Gastroesophageal sphincter (tissue), 4 donors: ENCODE measurements at places on chromosomes 5 and 9. TPM values are rescaled to one million over a fixed set of nuclear protein-coding genes. Genes with fewer than 3 reads are reported as not detected.

- no peaks in the 10 kb centered on the region for H3K27me3 ChIP-seq
- H3K4me3 ChIP-seq: no peak overlapping the region
- no peak for ATAC-seq
- no peak overlapping the region for H3K27ac ChIP-seq
- H3K4me1 ChIP-seq: peaks cover 24% of the 10 kb centered on the region
Observed at GRCh38 chr9:4833781-4834560, 41.2 kb downstream of the RCL1 start.

GRCh38 chr5:77937015-77937908 is 161.1 kb upstream of the TBCA start:
- no peak for ATAC-seq
- no peak overlapping the region for H3K4me3 ChIP-seq
- no peaks in the 10 kb centered on the region for H3K36me3 ChIP-seq

- no peak for ATAC-seq
- no peak overlapping the region for H3K4me3 ChIP-seq
- H3K27me3 ChIP-seq: peaks cover 10% of the 10 kb centered on the region
- H3K27ac ChIP-seq: no peak overlapping the region
Observed at GRCh38 chr9:34876096-34876495, 82.0 kb upstream of the PHF24 start.

DNA sequence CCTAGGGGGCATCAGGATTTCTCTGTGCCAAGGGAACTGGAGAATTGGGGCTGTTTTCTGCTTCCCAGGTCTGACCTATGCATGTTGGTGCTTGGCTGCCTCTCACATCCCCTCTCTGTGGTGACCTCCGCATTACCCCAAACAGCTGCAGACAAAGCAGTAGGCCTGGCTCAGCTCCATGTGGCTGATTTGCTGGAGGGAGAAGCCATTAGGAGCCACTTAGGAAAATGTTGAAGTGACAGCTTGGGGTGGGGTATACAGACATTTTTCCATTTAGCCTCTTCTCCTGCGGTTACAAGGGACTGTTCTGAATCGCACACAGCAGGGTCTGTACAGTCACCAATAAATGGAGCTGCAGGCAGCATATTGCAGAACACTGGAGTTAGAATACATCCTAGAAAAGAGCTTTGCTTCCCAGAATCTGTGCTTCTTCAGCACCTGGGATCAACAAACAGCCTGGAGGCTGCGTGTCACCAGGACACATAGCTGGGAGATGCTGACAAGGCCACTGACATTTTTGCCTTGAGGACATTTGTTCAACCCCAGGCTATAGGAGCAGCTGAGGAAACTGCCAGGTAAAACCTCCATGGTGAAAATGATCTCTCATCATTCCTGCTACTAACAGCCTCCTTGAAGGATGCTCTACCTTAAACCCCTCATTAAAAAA is 335.3 kb downstream of the DIRAS2 start:
- H3K36me3 ChIP-seq: no peaks in the 10 kb centered on the region
- no peak for ATAC-seq
- H3K27me3 ChIP-seq: peaks cover 17% of the 10 kb centered on the region

DNA sequence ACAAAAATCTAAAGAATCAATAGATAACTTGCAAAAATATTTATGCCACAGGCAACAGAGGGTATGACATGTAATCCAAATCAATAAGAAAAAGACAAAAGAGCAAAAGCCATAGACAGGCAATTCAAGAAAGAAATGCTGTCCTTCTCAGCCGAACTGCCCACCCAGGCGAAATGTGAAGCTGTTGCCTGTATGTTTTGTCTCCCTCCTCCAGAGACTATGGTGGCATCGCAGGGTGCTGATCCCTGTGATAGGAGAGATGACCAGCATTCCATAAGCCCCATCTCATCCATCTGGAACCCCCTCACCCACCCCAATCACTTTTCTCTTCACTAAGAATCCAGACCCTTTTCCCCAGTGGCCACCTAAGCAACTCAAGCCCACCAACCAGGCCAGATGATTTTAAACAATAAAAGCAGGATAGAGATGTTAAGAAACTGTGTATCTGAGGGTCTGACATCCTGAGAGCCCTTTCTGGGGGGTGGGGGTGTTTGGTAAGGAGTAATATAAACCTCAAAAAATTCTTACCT is 5.3 kb upstream of the ACSL6 start:
- H3K36me3 ChIP-seq: no peaks in the 10 kb centered on the region
- no peaks in the 10 kb centered on the region for H3K4me1 ChIP-seq
- no peak overlapping the region for H3K4me3 ChIP-seq
- ATAC-seq: no peak
- peaks cover 32% of the 10 kb centered on the region for H3K27me3 ChIP-seq
- no peak overlapping the region for H3K27ac ChIP-seq

GRCh38 chr5:116900793-116901192 is 326.2 kb upstream of the SEMA6A start:
- H3K36me3 ChIP-seq: no peaks in the 10 kb centered on the region
- no peaks in the 10 kb centered on the region for H3K27me3 ChIP-seq
- no peak overlapping the region for H3K4me3 ChIP-seq
- no peak overlapping the region for H3K27ac ChIP-seq
- ATAC-seq: no peak

GRCh38 chr9:90647843-90648242 is 5.2 kb upstream of the DIRAS2 start:
- H3K36me3 ChIP-seq: no peaks in the 10 kb centered on the region
- peaks cover 69% of the 10 kb centered on the region for H3K27me3 ChIP-seq
- no peaks in the 10 kb centered on the region for H3K4me1 ChIP-seq
- no peak overlapping the region for H3K4me3 ChIP-seq

DNA sequence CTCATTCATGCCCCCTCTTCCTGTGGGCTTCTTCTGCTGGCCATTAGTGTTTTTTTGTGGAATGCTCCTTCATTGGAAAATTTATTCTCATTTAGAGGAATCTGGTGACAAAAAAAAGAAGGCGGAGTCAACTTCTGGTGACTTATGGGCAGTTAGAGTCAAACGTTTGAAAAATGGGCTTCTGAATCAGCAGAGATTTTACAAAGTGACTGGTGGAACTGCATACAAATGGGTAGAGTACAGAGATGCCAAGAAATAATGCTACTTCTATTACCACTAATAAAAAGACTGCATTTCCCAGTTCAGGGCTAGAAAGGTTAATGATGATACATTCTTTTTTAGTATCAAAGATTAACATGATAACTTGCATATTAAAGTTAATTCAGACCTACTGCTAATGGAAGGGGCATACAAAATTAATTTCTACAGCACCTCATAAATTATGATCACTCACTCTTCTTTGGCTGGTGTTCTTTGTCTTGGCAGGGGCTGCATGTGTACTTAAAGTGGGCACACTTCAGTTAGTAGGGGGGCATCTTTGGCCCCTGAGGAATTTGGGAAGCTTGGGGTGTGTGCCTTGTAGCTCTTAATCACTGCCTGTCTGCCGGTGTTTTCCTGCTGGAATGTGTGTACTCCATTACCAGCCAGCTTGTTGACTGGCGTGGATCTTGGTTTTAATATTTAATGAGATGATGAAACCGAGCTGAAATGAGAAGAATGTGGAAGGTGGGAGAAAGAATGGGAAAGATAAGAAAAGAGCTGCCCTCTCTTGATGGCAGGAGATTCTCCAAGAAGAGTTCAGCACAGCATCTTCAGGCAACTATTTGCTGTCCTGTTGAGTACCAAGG is 148.9 kb downstream of the DOCK2 start:
- H3K27ac ChIP-seq: no peak overlapping the region
- H3K36me3 ChIP-seq: no peaks in the 10 kb centered on the region
- H3K4me3 ChIP-seq: no peak overlapping the region

DNA sequence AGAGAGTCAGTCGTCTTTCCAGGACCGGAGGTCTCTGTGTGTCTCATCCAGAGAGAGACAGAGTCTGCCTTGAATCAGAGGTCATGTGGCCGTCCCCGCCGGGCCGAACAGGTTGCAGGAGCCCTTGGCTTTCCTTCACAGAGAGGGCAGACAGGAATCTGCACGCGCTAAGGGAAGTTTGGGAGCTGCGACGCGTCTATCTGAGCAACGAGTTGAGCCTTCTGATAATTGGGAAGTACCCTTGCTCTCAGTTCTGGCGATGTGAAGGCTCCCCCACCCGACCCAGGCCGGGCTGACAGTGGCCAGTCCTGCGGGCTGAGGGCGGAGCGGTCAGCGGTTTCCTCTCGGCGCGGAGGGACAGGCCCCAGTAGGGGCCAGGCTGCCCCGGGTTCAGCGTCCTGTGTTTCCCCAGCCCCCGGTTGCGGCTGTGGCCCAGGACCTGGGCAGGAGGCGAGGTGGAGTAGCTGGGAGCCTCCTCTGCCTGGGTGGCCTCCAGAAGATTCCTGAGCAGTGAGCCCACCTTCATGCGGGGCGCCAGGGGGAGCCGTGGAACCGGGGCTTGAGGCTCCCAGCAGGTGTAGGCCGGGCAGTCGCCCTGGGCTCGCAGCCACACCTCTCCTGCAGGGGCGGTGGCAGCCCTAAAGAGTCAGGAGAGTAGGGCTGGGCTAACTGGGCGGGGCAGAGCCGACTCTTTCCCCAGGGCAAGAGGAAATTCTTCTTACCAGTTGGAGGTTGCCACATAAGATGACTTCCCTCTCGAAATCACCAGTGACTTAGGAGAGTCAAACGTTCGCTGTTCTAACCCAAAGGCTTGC is 13.9 kb downstream of the NR2F1 start:
- H3K4me3 ChIP-seq: no peak overlapping the region
- H3K27ac ChIP-seq: no peak overlapping the region
- H3K36me3 ChIP-seq: peaks cover 30% of the 10 kb centered on the region
- no peaks in the 10 kb centered on the region for H3K4me1 ChIP-seq
- H3K27me3 ChIP-seq: peaks cover 14% of the 10 kb centered on the region
- peak; percentile 20 for ATAC-seq

DNA sequence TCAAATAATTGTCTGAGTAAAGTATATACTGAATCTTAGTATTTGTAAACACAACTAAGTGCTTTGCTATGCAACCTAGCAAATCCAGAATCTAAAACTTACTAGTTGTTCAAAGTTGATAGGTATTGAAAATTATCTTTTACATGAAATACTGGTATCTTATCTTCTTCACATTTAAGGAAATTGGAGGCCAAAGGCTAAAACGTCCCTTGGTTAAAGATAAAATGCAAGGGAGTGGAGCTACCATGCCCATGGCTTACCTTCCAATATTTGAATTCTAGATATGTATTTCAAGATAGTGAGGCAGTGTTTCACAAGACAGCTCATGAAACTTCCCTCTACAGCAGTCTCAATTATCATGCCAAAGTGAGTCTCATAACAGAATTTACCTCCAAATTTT is 373.5 kb downstream of the KIAA0825 start:
- H3K4me3 ChIP-seq: no peak overlapping the region
- ATAC-seq: no peak
- H3K27me3 ChIP-seq: no peaks in the 10 kb centered on the region
- H3K27ac ChIP-seq: no peak overlapping the region
- peaks cover 8% of the 10 kb centered on the region for H3K4me1 ChIP-seq

DNA sequence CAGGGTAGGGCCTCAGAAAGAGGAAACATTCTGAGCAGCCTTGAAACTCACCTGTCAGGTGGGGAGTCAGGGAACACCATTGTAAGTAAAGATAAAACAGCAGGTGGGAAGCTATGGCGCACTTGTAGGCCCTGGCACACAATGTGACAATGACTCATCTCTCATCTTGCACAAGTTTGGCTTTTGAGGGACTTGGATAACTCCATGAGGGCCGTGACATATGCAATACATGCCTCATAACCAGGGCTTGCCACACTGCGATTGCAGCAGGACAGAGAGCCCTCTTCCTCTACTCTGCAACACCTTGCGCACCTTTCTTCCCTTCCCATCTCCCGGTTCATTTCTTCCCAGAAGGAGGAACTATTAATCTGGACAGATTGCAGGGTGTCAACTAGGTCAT is 144.9 kb downstream of the CEP120 start:
- no peak overlapping the region for H3K27ac ChIP-seq
- no peak for ATAC-seq
- peaks cover 6% of the 10 kb centered on the region for H3K4me1 ChIP-seq
- H3K36me3 ChIP-seq: no peaks in the 10 kb centered on the region

- no peak overlapping the region for H3K4me3 ChIP-seq
- H3K27me3 ChIP-seq: no peaks in the 10 kb centered on the region
Observed at GRCh38 chr5:159642379-159642778, 273.9 kb upstream of the ADRA1B start.

DNA sequence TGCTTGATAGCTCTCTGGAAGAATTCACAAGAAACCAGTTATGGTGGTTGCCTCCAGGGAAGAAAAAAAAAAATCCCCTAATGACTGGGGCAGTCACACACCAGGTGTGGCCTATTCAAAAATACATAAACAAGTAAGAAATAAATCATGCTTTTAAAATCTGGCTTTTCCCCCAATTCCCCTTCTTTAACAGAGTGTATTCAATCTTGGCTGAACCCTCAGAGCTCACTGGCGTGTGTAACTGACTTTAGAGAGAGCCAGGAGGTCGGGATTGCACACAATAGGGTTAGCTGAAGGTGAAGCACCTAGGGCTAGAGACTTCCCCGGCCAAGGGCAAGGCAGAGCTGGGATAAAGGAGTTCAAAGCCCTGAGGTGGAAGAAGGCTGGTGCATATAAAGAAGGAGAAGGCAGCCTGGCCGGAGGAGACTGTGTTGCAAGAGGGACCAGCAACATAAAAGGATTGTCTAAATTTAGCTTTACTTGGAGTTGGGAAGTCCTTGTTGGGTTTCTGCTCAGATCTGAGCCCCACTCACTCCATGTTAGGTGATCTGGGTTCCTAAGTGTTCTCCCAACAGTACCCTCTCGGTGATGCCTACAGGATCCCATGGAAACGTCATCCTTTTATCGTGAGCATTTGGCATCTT is 19.7 kb downstream of the FNBP1 start:
- H3K27me3 ChIP-seq: no peaks in the 10 kb centered on the region
- peak overlapping the region; percentile 99 for H3K27ac ChIP-seq
- H3K4me1 ChIP-seq: peaks cover 17% of the 10 kb centered on the region
- ATAC-seq: peak; percentile 76
- no peaks in the 10 kb centered on the region for H3K36me3 ChIP-seq

GRCh38 chr5:140245341-140245740 is 57.6 kb downstream of the PFDN1 start:
- peaks cover 4% of the 10 kb centered on the region for H3K4me1 ChIP-seq
- H3K4me3 ChIP-seq: no peak overlapping the region
- no peaks in the 10 kb centered on the region for H3K36me3 ChIP-seq
- H3K27ac ChIP-seq: peak overlapping the region; percentile 73

- H3K27ac ChIP-seq: no peak overlapping the region
- H3K36me3 ChIP-seq: no peaks in the 10 kb centered on the region
- H3K27me3 ChIP-seq: no peaks in the 10 kb centered on the region
Observed at GRCh38 chr5:19233573-19233972, 754.4 kb downstream of the CDH18 start.

- no peaks in the 10 kb centered on the region for H3K27me3 ChIP-seq
- no peaks in the 10 kb centered on the region for H3K36me3 ChIP-seq
- no peaks in the 10 kb centered on the region for H3K4me1 ChIP-seq
- no peak for ATAC-seq
- H3K4me3 ChIP-seq: no peak overlapping the region
Observed at GRCh38 chr9:5790923-5791322, 42.0 kb downstream of the ERMP1 start.

- no peaks in the 10 kb centered on the region for H3K36me3 ChIP-seq
- no peaks in the 10 kb centered on the region for H3K4me1 ChIP-seq
- H3K27me3 ChIP-seq: peaks cover 98% of the 10 kb centered on the region
Observed at GRCh38 chr9:132507670-132508469, 74.5 kb upstream of the BARHL1 start.

GRCh38 chr5:63961125-63961597 is 1.1 kb downstream of the HTR1A start:
- H3K27me3 ChIP-seq: peaks cover 52% of the 10 kb centered on the region
- no peak overlapping the region for H3K27ac ChIP-seq
- no peaks in the 10 kb centered on the region for H3K4me1 ChIP-seq
- H3K36me3 ChIP-seq: no peaks in the 10 kb centered on the region
- ATAC-seq: no peak

PCSK5 gene
- 20.1 TPM for total RNA-seq

FSTL4 gene
- total RNA-seq: not detected

FAM81B gene
- not detected for total RNA-seq

ELL2 gene
- 38.4 TPM for total RNA-seq

LEAP2 gene
- total RNA-seq: 0.27 TPM

ENTR1 gene
- 36.8 TPM for total RNA-seq

TRAF1 gene
- total RNA-seq: 8.5 TPM

OR1J2 gene
- total RNA-seq: not detected

ENTPD8 gene
- total RNA-seq: not detected

WDR38 gene
- not detected for total RNA-seq

CNTNAP3B gene
- total RNA-seq: 124 TPM
